ENCODE measurements at places on chromosomes 2 and 18.

GRCh38 chr2:215635071-215635787 lies 199.4 kb upstream of the FN1 start:
- DNase-seq = no peak

- no peak for DNase-seq
These were observed 80.2 kb downstream of the MSH2 start for GRCh38 chr2:47483191-47483590.

DNA sequence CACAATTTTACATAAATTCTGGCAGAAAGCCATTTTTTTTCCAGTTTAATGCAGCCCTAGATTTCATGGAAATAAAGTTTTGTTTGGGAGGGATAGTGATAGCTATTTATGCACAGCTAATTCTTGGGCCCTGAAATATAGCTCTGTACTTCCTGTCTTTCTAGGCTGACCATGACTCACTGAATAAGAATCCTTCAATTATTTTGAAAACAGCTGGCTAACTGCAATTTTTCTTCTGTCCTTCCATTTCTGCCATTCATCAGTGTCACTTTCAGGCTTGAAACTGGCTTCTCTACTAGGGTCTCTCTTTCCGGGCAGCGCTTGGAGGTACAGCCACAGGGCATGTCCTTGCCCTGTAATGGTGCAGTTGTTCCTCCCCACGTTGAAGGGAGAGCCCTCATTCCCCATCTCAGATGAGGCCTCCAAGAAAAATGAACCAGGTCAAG lies 97.1 kb upstream of the TMEM178A start:
- peak; percentile 26 for DNase-seq

GRCh38 chr2:129925381-129925780 lies 54.1 kb upstream of the RAB6C start:
- DNase-seq = no peak

- DNase-seq = no peak
These were observed 23.5 kb downstream of the SRSF7 start for GRCh38 chr2:38727661-38728060.

DNA sequence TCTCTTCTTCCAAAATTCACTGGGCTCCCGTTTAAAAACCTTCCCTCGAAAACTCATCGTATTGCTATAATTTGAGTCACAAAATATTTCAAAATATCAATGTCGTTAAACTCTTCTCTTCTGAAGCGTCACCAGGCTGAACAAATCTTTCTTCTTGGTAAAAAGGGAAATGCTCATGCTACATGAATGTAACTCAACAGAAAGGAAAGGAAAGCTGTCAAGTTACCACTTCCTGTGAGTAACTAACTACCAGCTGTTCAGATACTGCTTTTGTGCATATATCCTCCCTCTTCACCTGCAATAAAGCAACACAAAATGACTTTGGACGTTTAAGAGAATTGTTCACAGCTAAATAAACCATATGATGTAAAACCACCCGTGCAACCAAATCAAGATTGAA lies 95.4 kb downstream of the DOCK10 start:
- DNase-seq = no peak
